Hematopoietic multipotent progenitor cell treated with erythropoietin and hydrocortisone succinate and interleukin-3 and kit ligand, for 15 days (in vitro differentiated cells): ENCODE measurements at places on chromosomes 4 and X.

DNA sequence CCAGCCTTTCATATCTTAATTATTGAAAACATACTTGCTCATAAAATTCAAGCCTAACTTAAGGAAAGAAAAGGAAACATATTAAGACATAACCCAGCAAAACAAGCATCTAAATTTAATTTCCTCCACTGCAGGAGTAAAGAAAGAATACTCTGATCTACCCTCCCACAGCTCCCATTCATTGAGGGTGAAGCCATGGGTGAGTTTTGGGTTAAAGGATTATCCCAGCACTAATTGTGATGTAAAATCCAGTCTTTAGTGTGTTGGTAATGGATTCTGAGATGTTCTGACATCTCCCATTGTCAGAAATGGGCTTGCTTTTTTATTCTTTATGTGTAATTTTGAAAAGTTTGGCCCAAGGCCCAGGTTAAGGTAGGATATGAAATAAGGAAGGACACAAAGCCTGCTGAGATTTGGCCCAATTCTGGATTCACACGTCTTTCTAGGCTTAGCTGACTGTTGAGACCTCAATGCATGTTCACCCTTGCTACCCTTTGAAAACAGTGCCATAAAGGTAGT lies 50.4 kb downstream of the SPARCL1 start:
- DNase-seq, result no peak

DNA sequence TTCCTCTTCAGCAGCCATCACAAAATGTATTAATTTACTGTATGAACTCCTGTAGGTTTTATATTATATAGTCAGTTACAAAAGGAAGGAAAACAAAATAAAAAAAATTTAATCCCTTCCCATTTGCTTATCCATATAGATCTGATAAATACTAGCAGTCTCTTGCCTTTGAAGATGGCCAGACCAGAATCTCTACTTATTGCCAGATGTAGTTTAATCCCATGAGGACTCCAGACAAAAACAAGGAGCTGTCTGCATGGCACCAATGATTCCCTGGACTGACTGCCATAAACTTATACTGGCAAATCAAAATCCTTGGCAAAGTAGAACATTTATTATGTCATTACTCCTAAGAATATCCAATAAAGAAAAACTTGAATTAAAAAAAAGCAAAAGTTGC lies 223.3 kb upstream of the MAB21L2 start:
- no peak for DNase-seq

GRCh38 chrX:1435241-1435895 lies 17.3 kb downstream of the ASMTL start:
- DNase-seq, result no peak

- no peak for DNase-seq
Observed at GRCh38 chr4:6258741-6259140, 10.9 kb upstream of the WFS1 start.

- no peak for DNase-seq
Observed at GRCh38 chr4:111960241-111960667, 185.0 kb upstream of the FAM241A start.

DNA sequence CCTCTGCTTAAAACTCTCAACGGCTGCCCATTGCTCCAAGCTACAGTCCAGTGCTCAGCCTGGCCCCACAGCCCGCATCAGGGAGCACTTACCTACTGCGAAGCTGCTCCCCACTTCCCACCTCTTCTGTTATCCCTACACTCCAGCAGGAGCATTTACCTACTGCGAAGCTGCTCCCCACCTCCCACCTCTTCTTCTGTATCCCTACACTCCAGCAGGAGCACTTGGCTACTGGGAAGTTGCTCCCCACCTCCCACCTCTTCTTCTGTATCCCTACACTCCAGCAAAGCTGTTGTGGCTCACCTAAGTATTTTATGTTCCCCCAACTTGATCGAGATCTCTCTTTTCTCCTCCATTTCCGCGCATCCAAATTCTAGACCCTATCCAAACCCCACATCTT lies 563.3 kb upstream of the ZFP42 start:
- no peak for DNase-seq

DNA sequence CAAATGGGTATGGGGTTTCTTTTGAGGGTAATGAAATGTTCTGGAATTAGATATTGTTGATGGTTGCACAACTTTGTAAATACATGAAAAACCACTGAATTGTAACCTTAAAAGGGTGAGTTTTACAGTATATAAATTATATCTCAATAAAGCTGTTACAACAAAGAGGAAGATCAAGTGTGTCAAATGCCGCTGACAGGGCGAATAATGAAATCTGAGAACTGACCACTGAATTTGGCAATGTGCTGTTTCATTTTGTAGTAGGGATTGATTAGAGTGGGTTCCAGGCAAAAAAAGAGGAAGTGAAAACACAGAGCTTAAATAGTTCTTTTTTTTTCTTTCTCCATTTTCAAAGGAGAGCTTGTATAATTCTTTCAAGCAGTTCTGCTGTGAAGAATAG lies 161.1 kb upstream of the NAP1L5 start:
- no peak for DNase-seq

GRCh38 chr4:139515531-139515958 lies 40.5 kb downstream of the SETD7 start:
- no peak for DNase-seq

- no peak for DNase-seq
Observed at GRCh38 chrX:133495464-133496391, 80.4 kb upstream of the GPC4 start.
